NCI-H2081 (cell line): ENCODE measurements at places on chromosomes 5 and 9.
A peak's percentile ranks its signal among the peaks of the same experiment; 100 is the strongest.

- DNase-seq: peak; percentile 96
Observed at GRCh38 chr9:96875461-96876142, 21.3 kb upstream of the ZNF782 start.

GRCh38 chr9:21513431-21513830, 31.3 kb upstream of the IFNE start:
- DNase-seq: no peak

DNA sequence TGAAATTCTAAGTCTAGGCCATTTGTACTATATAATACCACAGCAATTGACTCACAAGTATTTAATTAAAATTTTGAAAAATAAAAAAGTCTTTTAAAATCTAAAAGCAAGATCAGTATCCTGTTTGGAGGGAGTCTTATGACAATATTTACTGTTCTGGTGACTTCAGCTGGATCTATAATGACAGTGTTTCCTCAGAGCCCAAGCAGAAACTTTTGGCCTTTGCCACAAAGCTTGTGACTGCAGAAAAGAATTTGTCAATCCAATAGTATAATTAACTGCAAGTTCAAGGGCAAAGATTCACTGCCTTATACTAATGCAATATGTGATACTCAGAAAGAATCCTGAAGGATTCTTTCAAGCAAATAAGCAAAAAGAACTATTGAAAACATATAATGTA, 49.6 kb upstream of the RAPGEF6 start:
- no peak for DNase-seq

DNA sequence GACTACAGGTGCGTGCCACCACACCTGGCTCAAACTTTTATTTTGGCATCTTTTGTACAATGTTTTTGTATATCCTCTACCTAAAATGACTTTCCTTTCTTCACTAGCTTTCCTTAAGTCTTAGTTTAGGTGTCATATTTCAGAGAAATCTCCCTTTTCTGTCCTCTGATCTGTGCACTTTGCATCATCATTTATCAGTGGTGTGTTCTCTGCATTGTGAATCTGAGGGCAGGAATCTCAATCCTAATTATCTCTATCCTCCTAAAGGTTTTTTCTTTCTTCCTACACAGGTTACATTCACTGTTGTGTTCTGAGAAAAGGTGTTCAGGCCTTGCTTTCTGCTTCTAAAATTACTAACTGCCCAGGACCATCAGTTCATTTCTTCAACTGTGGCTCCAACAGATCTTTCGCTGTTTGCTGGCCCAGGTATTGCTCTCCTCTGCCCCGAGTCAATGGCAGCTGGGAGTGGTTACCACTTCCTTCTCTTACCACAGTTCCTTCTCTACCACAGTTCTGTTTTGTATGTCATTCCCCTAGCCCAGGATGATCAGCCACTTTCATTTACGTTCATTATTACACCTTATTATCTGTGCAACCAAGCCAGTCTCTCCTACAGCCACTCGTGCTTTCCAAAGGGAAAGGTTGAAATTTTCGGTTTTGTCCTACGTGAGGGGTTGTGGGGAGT, 14.0 kb downstream of the TGFBR1 start:
- DNase-seq: no peak

DNA sequence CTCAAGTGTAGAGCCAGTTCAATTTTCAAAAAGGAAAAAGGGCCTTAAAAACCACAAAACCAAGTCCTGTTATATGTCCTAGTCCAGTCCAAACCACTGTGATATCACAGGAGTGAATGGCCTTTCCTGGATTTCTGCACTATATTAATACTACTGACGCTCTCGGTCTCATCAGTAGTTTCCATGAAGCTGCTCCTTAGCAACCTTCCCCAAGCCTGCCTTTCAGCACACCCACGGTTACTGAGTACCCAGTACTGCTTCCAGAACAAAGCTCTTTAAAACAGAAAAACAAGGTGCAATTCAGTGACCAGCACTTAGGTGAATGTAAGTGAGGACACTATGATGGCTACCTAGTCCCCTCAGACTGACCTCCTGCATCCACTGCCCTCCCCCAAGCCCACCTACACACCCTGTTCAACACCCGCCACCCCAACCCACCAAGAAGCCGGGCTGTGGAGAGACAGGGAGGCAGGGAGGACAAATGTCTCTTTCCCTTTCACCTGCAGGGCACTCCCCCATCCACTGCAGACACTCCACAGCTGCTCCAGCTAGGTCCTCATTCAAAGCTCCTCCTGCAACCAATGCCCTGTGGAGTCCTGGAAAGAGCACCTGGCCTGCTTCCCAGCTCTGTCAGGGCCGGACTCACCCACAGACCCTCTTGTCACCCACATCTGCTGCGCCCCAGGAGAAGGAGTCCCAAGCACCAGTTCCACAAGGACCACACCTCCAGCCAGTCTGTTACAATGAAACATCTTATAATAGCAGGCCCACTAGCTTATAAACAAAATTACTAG, 25.9 kb downstream of the PSMB7 start:
- DNase-seq: peak; percentile 12

DNA sequence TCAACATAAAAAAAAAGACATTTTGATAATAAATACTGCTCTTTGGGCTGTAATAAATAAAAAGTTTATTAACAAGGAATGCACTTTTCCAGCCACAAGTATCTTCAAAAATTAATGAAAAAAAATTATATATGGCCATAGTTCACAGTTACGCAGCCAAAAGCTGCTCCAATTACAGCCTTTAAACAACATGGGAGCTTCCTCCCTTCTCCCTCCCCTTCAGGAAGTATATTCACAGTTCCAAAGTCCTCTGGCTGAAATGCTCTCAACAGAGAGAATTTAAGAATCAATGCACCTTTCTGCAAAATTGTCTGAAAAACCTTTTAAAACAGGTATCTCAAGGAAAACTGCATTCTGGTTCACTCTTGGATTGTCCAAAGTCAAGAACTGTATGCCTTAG, 5.9 kb downstream of the PLK2 start:
- no peak for DNase-seq

- no peak for DNase-seq
Observed at GRCh38 chr9:98635374-98635773, 73.4 kb downstream of the GABBR2 start.

GRCh38 chr9:70392189-70392588, 22.3 kb downstream of the KLF9 start:
- no peak for DNase-seq

- DNase-seq: no peak
Observed at GRCh38 chr5:6950860-6951259, 237.6 kb downstream of the TENT4A start.

DNA sequence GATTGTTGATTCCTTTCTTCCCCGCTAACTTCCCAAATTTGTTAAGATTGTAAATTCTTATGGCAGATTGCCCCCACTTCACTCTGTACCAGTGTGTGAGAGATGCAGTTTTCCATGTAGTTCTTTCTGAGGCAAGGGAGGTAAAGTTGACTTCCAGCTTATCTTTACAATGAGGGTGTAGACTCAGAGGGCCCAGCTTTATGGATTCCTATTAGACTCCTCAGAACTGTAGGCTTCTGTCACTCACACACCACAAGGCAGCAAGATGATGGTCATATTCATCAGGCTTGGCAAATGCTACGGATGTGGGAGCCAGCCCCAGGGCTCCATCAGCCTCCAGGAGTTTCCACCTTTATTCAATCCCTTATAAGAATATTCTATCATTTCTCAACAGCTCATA, 461.9 kb upstream of the KLF4 start:
- no peak for DNase-seq

DNA sequence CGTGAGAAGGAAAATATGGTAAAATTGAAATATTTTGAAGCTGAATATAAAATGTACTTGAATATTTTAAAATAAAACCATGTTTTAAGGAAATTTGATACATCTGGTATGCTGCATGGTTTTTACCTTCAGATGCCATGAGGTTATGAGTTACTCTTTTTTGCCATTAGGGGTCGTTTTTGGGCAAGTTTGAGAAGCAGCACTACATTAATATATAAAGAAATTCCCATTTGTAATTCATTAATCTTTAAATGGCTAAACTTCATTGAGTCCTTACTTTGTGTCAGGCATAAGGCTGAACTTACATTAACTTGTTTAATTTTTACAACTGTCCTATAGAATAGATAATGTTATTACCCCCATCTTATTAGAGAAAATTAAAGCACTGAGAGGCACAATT, 152.3 kb downstream of the KDM4C start:
- peak; percentile 20 for DNase-seq

DNA sequence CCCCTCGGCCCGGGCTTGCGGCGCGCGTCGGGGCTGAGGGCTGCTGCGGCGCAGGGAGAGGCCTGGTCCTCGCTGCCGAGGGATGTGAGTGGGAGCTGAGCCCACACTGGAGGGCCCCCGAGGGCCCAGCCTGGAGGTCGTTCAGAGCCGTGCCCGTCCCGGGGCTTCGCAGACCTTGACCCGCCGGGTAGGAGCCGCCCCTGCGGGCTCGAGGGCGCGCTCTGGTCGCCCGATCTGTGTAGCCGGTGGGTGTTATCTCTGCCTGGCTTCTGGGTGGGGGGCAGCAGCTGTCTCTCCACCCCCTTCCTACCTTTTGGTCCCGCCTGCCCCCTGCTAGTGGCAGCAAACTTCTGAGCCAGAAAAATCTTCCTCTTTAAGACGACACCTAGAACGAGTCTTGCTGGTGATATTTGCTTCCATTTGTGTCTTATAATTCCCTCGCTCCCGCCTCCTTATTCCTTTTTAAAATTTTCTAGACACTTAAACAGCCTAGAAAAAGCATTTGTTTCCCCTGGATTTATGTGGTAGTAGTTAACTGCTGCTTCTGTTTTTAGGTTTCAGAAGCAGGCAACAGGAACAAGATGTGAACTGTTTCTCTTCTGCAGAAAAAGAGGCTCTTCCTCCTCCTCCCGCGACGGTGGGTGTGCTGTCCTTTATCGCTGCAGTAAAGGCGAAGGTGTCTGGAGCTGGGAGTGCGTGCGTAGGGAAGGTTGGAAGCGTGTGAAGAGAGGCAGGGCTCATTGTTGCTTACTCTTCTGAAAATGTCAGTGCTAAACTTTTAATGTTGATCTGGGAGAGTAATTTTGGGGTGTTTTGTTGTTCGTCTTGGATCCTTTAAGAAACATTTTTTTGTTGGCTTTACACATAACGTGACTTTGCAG, 554 bp downstream of the JAK2 start:
- DNase-seq: peak; percentile 51

- DNase-seq: peak; percentile 22
Observed at GRCh38 chr5:160175438-160176218, 53.7 kb upstream of the FABP6 start.

DNA sequence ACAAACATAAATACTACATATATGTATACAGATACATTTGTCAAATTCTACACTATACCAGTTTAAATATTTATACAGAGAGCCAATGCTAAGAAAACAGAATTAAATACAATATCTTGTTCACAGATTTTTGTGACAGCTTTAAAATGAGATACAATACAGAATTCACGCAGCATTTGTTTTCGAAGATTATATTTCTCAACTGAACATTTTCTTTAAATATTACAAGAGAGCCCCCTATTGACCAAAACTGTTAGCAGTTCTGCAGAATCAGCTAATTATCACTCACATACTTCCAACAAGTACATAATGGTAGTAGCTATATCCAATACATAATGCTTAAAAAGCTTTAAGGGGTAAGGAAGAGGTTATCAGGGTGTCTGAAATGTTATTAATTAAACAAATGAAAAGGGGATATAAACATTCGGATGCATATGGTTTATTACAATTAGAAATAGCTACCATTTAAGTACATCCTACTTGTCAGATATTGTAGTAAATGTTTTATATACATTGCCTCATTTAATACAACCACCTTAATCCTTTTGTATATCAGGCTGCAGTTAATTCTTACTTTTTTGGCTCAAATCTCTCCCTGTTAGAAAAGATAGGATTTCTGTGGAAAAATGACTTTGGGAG, 31.7 kb downstream of the ZDHHC21 start:
- DNase-seq: peak; percentile 79

DNA sequence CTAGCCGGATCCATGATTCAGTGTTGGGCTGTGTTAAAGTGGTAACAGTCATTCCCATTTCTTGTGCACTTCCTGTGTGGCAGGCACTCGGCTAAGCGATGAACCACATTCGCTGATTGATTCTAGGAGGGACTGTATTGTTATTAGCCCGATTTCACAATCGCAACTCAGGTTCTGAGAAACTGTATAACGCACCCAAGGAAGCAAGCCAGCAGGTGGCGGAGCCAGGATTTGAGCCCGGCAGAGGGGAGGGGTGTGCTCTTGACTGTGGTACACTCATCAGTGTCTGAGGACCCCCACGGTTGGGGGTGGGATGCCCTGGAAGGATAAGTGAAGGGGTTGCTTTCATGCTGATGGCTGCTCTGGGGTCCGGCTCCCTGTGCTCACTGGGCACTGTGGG, 34.7 kb downstream of the LRSAM1 start:
- no peak for DNase-seq

DNA sequence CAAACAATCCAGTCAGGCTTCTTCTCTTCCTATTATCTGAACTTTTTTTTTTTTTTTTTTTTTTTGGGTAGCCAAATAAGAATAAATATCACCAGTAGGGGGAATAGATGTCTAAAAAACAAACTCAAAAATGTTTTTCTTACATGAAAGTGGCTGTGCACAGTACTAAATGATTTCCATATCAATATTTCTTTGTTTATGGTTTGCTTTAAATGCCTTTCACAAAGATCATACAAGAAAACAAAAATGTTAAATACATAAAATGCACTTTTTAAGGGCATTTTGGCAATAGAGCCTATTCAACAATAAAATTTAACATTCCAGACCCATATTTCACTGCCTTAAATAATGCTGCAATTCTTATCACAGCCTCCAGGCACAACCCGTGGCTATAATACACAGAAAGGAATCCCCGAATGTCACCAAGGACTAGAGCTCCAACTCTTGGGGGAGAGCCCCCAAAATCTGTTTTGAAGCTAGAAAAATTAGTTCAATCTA, 91.1 kb upstream of the TBCA start:
- DNase-seq: no peak

DNA sequence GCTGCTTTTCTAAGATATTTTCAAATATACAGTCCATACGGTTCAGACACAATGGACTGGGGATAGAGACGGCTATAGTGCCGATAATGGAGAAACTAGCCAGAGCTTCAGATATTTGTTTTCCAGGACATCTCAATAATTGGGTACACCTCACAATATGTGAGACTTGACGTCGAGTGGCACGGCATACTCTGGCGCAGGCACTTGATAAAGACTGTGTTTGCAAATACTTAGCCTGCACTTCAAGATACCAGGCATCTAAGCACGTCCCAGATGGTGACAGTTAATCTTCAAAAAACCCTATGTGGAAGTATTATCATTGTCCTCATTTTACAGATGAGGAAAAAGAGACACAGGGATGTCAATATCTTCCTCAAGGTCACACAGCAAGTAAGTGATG, 48.5 kb downstream of the SEMA5A start:
- no peak for DNase-seq

GRCh38 chr5:51148437-51148836, 234.8 kb upstream of the ISL1 start:
- DNase-seq: no peak

DNA sequence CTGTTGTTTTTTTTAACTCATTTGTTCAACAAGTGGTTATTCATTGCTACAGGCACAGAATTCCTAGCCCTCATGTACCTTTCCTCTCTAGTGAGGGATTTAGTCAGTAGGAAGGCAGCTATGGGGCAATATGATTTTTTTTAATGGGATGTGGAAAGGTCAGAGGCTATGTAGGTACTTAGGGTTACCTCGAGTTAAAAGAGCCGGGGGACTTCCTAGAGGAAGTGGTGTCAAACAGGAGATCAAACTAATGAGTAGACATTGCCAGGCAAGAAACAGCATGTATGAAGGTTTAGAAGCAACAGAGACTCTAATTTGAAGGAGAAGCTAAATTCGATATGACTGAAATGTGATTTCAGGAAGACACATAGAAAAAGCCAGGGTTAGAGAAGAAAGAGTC, 50.7 kb downstream of the ITGA2 start:
- DNase-seq: no peak
